Midbrain (tissue), 1 donor: ENCODE measurements at places on chromosomes 6 and 20.

GRCh38 chr6:8852332-8852731 is 417.0 kb upstream of the SLC35B3 start:
- no peak for DNase-seq

GRCh38 chr6:75230484-75231325 is 12.9 kb downstream of the COX7A2 start:
- DNase-seq: peak; percentile 17

- no peak for DNase-seq
Measured at GRCh38 chr20:24504331-24505285, 35.2 kb downstream of the SYNDIG1 start.

- no peak for DNase-seq
Measured at GRCh38 chr6:45815466-45816125, 200.1 kb downstream of the CLIC5 start.

DNA sequence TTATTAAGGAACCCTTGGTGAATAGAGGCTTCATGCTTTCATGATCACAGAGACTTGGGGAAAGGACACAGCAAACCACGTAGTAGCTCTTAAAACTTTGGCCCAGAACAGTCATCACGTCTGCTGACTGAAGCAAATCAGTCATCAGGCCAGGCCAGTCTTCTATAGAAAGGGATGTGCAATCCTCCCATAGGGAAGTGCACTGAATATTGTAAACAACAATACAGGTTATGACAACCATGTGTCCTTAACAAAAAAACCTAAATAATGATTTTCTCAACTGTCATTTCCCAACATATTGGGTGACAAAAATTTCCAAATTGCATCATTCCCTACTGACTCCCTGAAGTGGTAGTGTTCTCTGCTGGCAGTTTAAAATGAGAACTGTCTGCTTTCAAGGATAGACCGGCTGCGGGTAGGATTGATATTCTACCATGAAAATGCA is 388.2 kb upstream of the CITED2 start:
- DNase-seq: no peak

- peak; percentile 57 for DNase-seq
Measured at GRCh38 chr20:51541189-51542032, 1.1 kb downstream of the NFATC2 start.

DNA sequence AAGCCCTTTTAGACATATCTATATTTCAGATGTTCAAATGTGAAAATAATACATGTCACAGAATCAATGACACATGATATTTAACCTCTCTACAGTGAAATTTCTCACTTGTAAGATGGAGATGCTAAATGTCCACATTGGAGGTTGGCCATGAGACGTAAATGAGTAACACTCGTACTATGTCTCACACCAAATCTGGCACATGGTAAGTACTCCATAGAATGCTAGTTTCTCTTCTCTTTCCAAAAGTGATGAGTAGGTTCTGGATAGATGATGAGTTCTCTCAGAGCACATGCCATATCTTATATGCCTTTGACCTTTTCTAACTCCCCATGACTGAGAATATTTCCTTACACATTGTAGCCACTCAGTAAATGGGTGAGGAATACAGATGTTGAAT is 17.7 kb downstream of the GFOD1 start:
- DNase-seq: no peak

GRCh38 chr6:41209547-41210320 is 8.8 kb upstream of the TREML2 start:
- DNase-seq: no peak

DNA sequence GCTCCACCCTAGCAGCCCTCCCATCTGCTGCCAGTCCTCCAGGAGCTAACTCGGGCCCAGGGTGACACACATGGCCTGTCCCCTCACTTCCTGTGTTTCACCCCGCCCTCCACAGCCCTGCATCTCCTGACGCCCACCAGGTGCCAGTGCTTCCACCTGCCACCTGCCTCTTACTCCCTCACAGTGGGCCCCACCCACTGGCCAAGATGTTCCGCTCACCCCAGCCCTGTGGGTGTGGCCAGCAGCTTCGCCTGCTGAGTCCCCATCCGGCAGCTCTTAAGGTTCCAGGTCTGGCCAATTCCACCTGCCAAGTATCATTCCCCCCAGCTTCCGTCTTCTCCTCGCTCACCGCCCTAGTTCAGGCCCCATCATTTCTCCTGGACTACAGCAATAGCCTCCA is 184.1 kb downstream of the MBOAT1 start:
- no peak for DNase-seq

GRCh38 chr6:21610341-21610740 is 16.8 kb downstream of the SOX4 start:
- DNase-seq: no peak

DNA sequence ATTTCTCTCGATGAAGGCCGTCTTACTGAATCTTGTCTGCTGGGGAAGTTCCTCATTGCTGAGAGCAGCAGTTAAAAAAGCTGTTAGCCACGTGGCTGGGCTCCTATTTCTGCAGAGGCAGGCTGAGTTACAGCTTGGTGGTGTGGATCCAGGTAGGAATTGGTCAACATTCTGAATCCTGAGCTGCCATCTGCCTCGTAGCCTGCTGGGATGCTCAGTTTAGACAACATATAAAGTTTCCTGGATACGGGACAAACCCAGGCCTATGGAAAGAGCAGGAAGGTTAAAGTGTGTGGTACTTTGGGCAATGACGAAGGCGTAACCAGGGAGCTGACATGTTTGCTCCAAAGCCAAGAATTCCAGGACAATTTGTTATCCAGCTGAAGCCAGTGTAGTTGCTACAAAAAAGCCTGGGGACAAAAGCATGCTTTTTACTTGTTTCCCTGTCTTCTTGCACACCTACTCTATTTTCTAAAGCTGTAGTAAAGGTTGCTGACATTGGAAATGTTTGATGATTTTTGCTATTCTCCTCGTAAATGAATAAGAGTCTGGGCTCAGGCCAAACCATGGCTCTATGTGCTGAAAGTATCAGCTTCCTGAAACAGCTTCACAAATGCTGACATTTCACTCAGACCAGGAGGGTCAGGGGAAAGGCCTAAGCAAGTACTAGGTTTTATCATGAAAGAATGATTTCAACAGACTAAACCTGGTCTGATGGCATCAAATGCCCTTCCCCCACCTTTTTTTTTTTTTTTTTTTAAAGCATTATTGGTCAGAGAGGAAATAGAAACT is 12.4 kb upstream of the MYLK2 start:
- DNase-seq: no peak

- DNase-seq: peak; percentile 11
Measured at GRCh38 chr20:61252601-61253263, 671 bp downstream of the CDH4 start.

GRCh38 chr6:17741507-17741906 is 34.8 kb upstream of the NUP153 start:
- no peak for DNase-seq

- no peak for DNase-seq
Measured at GRCh38 chr20:48749437-48749836, 78.4 kb downstream of the PREX1 start.

DNA sequence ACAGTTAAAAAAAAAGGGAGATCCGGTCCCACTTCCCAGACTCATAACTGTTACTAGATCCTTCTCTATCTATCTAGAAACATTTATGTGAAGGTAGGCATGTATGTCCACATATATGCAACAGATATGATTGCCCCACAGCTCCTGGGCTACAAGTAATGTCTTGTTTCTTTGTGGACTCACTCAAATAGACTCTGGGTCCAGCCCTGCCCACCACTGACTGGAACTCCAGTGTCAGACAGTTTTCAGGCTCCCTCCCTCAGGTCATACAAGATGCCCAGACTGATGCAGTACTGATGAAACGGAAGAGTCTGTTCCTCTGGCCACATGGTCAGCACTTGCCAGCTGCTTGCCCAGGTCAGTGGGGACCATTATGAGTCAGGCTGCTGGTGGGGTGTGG is 30.8 kb upstream of the IER3 start:
- DNase-seq: no peak

- no peak for DNase-seq
Measured at GRCh38 chr20:35490736-35491181, 35.4 kb downstream of the CEP250 start.

- no peak for DNase-seq
Measured at GRCh38 chr6:25179051-25179778, 100.0 kb upstream of the CARMIL1 start.

DNA sequence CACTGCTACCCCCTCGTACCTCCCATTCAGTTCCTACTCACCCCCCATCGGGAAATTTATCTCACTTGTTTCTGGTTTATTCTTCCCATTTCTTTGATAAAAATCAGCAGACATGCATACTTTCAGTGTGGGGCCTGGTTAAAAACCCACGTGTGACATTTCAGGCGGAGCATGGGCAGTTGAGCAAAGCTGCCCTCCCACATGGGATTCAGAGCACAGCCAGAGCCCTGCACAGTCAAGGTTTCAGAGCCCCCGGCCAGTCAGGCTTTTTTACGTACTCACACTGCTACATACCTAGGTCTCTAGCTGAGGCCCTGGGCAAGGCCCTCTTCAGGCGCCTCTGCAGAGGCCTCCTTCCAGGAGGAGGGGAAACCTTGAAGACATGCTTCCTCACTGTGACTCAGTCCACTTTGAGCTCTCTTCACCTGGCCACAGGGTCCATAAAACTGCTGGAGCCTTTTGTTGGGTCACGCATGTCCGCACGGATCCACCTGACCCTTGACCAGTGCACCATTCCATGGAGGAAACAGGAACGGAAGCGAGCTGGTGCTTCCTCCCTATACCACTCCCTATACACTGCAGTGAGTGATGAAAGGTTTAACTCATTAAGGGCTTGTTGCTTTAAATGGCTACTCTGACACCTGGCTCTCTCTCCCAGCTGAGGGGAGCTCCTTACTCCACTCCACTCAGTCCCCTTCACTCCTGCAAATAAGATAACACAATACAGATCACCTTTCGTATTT is 713.3 kb downstream of the PRKN start:
- no peak for DNase-seq

- DNase-seq: no peak
Measured at GRCh38 chr6:40948570-40948969, 90.5 kb downstream of the UNC5CL start.

- DNase-seq: no peak
Measured at GRCh38 chr6:165744555-165745228, 81.7 kb upstream of the PDE10A start.

- DNase-seq: peak; percentile 81
Measured at GRCh38 chr20:9609887-9610502, 95.6 kb downstream of the LAMP5 start.

DNA sequence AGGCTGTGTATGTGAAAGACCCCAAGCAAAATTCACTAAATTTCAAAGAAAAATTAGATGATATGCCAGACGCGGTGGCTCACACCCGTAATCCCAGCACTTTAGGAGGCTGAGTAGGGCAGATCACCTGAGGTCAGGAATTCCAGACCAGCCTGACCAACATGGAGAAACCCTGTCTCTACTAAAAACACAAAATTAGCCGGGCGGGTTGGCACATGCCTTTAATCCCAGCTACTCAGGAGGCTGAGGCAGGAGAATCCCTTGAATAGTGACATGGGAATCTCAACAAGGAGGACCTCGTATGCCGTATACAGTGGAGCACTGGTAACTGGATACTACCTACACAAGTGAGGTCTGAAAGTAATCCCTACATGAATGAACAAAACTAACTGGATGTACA is 92.7 kb upstream of the JARID2 start:
- DNase-seq: no peak

DNA sequence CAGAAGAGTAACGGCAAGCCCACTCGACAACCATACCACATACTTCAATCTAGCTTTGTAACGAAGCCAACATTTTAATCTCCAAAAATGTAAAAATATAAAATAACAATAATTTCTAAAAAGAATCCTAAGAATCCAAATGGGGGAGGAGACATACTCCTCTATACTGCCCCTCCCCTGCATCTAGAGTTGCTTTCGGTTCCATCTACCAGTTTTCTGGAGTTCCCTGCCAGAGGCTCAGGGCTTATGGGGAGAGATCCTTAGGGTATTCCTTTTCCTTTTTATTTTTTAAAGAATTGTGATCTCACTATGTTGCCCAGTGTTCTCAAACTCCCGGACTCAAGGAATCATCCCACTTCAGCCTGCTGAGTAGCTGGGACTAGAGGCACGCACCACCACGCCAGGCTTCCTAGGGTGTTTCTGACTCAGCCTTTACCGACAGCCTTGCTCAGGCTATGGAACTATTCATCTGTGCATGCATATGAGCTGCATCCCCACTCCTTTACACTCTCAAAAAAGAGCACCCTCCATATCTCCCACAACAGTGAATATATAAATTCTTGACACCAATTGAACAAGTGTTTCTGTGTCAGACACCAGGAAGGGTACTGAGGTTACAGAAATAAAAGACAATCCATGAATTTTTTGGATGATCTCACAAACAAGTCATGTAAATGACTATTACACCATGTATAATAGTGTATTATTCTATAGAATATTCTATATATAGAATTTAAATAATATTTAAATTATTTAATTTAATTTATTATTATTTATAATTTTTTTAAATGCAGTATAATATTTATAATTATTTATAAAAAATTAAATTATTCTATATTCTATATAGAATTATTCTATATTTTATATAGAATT is 40.7 kb upstream of the UBR2 start:
- DNase-seq: no peak

- no peak for DNase-seq
Measured at GRCh38 chr20:50731930-50732690, 730 bp downstream of the PARD6B start.

DNA sequence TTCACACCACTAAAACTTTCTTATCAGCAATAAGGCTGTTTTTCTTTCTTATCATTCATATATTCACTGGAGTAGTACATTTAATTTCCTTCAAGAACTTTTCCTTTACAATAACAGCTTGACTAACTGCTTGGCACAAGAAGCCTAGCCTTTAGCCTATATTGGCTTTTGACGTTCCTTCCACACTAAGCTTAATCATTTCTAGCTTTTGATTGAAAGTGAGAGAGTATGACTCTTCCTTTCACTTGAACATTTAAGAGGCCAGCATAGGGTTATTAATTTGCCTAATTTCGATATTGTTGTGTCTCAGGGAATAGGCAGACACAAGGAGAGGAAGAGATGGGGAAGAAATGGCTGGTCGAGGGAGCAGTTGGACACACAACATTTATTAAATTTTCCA is 23.6 kb downstream of the THEMIS start:
- DNase-seq: no peak

DNA sequence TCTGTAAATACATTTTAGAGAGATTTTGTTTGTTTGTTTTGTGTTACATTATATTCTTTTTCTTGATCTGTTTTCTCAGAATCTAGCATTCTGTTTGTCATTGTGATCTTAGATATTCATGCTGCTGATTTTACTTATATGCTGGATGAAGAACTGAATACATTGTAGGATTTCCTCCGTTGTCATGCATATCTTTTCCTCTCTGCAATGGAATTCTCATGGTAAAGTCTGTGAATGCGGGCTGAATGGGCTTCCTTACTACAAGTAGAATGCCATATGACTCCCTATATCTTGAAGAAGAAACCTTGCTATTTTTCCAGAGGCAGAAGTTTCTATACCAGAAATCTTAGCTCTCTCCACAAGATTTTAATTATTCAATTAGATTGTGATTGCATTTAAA is 2.4 kb upstream of the DEFB114 start:
- DNase-seq: no peak

DNA sequence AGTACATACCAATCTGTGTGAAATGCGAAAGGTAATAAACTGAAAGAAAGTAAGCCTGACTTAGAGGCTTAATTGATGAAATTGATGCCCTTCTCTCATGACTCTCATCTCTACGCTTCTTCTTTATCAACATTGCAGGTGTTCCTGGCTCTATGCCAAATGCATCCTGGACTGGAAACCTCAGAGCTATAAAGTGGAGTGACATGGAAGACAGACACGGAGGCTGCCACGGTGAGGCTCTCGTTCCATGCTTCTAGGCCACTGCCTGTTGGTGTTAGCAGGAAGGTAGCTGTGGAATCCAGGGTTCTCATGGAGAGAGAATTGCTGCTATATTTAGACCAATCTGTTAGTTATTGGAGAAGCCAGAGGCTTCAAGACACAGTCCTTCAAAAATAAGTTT is 73.2 kb downstream of the C6orf52 start:
- no peak for DNase-seq
